Muscle of back (tissue), 13 donors: ENCODE measurements at places on chromosomes 7 and 10. TPM values are rescaled to one million over a fixed set of nuclear protein-coding genes. Genes with fewer than 3 reads are reported as not detected.

RBP3 gene
- polyA plus RNA-seq, result 0.08 TPM

GFRA1 gene
- 28.4 TPM for polyA plus RNA-seq

PAX2 gene
- not detected for polyA plus RNA-seq

CLRN3 gene
- not detected for polyA plus RNA-seq

CCL24 gene
- not detected for polyA plus RNA-seq

SPRN gene
- polyA plus RNA-seq, result 3.0 TPM

CPXM2 gene
- 1.7 TPM for polyA plus RNA-seq

NAT16 gene
- not detected for polyA plus RNA-seq

GRM3 gene
- polyA plus RNA-seq, result not detected

RASA4B gene
- 21.6 TPM for polyA plus RNA-seq

VSTM4 gene
- polyA plus RNA-seq, result 43.6 TPM

AQP1 gene
- polyA plus RNA-seq, result 87.0 TPM

LRRD1 gene
- 0.46 TPM for polyA plus RNA-seq

CPA1 gene
- 2.5 TPM for polyA plus RNA-seq

MYL10 gene
- polyA plus RNA-seq, result 26.5 TPM

IL2RA gene
- not detected for polyA plus RNA-seq

UCMA gene
- 0.72 TPM for polyA plus RNA-seq

FXYD4 gene
- polyA plus RNA-seq, result 0.25 TPM

POM121 gene
- 31.2 TPM for polyA plus RNA-seq

CHCHD2 gene
- polyA plus RNA-seq, result 204 TPM

TWIST1 gene
- 15.6 TPM for polyA plus RNA-seq

TRIL gene
- polyA plus RNA-seq, result 45.7 TPM

OPN1SW gene
- 2.3 TPM for polyA plus RNA-seq

UTF1 gene
- polyA plus RNA-seq, result 0.18 TPM

HTR7 gene
- 0.15 TPM for polyA plus RNA-seq

ACSM6 gene
- not detected for polyA plus RNA-seq

SPDYE2 gene
- polyA plus RNA-seq, result 4.5 TPM

OR13A1 gene
- 0.09 TPM for polyA plus RNA-seq

LRRC18 gene
- not detected for polyA plus RNA-seq

RPP30 gene
- polyA plus RNA-seq, result 37.9 TPM

ZNF746 gene
- polyA plus RNA-seq, result 7.1 TPM

VWC2 gene
- polyA plus RNA-seq, result 0.17 TPM

TLX1 gene
- polyA plus RNA-seq, result not detected

EGFR gene
- 29.8 TPM for polyA plus RNA-seq

PRKCQ gene
- 8.4 TPM for polyA plus RNA-seq

NPTX2 gene
- polyA plus RNA-seq, result 9.5 TPM

ELFN1 gene
- polyA plus RNA-seq, result 3.6 TPM

GDF10 gene
- 1.8 TPM for polyA plus RNA-seq

KNDC1 gene
- 1.4 TPM for polyA plus RNA-seq

SNX10 gene
- 2.1 TPM for polyA plus RNA-seq

ITGA8 gene
- 12.2 TPM for polyA plus RNA-seq
